ENCODE measurements at places on chromosomes 16 and 17.

GRCh38 chr17:80826955-80827645 lies 164.5 kb upstream of the CHMP6 start:
- DNase-seq: no peak

- DNase-seq: no peak
These were observed 151.4 kb downstream of the TMEM132E start for GRCh38 chr17:34730816-34731215.

- no peak for DNase-seq
These were observed 647.0 kb downstream of the MAF start for GRCh38 chr16:78953526-78953925.

- DNase-seq: no peak
These were observed 25.4 kb downstream of the ZFHX3 start for GRCh38 chr16:73022534-73022933.

DNA sequence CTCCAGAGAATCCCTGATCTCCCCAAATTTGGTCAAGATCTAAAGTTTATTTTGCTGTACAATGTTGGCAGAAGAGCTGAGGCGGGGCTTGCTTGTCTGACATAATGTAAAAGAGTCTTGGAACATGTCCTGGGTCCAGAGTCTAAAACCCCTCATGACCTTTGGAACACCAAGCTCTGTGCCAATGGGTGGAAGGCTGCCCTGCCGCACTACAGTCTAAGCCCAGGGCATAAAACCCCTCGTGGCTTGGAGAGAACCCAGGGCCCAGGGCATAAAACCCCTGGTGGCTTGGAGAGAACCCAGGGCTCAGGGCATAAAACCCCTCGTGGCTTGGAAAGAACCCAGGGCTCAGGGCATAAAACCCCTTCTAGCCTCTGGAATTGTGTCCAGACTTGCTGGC lies 36.7 kb downstream of the CCDC57 start:
- DNase-seq: no peak

DNA sequence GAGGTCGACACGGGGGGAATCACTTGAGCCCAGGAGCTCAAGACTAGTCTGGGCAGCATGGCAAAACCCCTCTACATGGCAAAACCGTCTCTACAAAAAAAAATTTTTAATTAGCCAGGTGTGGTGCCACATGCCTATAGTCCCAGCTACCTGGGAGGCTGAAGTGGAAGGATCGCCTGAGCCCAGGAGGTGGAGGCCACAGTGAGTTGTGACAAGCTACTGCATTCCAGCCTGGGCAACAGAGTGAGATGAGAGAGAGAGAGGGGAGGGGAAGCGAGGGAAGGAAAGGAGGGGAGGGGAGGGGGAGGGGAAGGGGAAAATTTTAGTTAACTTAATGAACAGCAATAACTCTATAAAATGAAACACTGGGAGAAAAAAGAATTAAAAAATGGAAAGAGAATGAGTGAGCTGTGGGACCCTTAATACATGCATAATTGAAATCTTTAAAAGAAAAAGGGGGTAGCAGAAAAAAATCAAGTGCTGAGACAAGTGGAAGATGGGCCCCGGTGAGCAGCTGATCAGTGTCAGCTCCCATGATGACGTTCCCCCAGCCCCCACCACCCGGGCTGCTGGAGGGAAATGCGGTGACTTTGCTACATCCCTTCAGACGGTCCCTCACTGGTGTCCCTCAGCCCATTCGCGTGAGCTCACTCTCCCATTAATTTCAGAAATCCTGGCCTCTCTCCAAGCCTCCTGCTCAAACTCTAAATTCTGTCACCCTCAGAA lies 2.7 kb downstream of the ASGR2 start:
- no peak for DNase-seq

GRCh38 chr17:55413825-55414489 lies 7.7 kb downstream of the MMD start:
- DNase-seq: no peak

DNA sequence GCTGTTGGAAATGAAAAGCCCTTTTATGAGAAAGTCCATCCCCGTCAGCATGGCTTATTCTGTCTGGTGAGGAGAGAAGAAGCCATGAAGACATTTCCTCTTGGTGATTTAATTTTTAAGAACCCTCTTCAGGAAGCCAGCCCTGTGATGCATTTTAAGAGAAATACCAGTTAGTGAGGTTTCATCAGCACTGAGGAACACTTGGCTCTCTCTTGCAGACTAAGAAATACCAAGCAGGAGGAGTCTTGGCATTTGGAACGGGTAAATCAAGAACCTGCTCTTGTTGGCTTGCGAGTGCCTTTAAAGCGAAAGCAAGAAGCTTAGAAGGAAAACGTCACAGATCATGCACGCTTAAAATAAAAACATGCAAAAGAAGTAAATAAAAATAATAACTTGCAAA lies 17.5 kb downstream of the RAB11FIP3 start:
- no peak for DNase-seq

DNA sequence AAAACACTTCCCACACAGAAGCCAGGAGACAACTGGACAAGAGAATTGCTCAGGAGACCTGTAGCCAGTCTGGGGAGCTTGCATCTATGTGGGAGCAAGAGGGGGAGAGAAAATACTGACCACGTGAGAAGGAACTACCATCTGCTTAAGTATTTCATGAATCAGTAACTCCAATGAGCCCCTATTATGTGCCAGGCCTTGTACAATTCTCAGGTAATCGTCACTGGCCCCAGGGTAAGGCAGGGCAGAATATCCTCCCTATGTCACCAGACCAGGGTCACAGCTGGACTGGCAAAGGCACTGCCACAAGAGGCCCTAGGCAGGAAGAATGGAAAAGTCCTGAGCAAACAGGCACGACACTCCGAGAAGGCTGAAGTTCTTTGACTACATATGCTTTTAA lies 25.9 kb downstream of the USP7 start:
- no peak for DNase-seq

- no peak for DNase-seq
These were observed 65.2 kb upstream of the SMIM36 start for GRCh38 chr17:55576237-55576995.

GRCh38 chr17:3626831-3627768 lies 8.9 kb downstream of the SHPK start:
- DNase-seq: no peak

DNA sequence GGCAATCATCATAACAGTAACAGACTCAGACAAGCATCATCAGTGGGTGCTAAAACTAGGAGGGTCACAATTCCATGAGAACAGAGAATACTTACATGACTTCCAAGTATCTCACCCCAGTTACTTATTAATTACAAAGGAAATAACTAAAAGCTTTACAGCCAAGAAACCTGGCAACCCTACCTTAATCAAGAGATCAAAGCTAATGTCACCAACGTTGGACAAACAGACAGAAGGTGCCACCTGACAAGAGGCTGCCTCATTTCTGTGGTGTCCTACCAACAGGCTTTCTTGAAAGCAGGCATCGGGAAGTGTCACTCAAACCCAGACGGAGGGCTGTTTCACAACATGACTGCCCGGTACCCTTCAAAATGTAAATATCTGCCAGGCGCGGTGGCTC lies 84.6 kb downstream of the RMI2 start:
- DNase-seq: no peak

Measured in CD4-positive, alpha-beta T cell treated with Interleukin-2 at 100 ng/mL for 4 hours (primary cell).